ENCODE measurements at places on chromosomes 12 and 14. TPM values are rescaled to one million over a fixed set of nuclear protein-coding genes. Genes with fewer than 3 reads are reported as not detected.
A peak's percentile ranks its signal among the peaks of the same experiment; 100 is the strongest.

- DNase-seq: no peak
These were observed 59.3 kb upstream of the FKBP4 start for GRCh38 chr12:2735432-2735831.

- peak; percentile 84 for DNase-seq
These were observed 111.6 kb downstream of the TSPAN8 start for GRCh38 chr12:71046215-71046614.

GRCh38 chr12:121804417-121805111 is 755 bp downstream of the SETD1B start:
- DNase-seq: peak; percentile 38

DNA sequence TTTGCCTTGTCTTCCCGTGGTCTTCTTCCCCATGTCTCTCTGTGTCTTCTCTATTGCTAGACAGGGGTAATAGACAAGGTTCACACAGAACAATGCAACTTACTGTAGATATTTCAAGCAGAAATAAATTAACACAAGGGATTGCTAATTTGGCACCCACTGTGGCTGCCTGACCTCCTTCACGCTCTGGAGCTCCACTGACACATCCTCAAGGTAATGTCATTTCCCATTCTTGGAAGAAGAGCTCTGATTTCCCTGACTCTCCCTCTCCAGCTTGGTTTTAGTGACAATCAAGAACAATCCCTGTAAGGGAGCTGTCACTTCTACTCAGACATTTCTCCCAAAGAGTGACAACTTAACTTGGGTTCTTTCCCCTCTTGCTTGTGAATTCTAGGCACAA is 105.4 kb upstream of the NAP1L1 start:
- no peak for DNase-seq

DNA sequence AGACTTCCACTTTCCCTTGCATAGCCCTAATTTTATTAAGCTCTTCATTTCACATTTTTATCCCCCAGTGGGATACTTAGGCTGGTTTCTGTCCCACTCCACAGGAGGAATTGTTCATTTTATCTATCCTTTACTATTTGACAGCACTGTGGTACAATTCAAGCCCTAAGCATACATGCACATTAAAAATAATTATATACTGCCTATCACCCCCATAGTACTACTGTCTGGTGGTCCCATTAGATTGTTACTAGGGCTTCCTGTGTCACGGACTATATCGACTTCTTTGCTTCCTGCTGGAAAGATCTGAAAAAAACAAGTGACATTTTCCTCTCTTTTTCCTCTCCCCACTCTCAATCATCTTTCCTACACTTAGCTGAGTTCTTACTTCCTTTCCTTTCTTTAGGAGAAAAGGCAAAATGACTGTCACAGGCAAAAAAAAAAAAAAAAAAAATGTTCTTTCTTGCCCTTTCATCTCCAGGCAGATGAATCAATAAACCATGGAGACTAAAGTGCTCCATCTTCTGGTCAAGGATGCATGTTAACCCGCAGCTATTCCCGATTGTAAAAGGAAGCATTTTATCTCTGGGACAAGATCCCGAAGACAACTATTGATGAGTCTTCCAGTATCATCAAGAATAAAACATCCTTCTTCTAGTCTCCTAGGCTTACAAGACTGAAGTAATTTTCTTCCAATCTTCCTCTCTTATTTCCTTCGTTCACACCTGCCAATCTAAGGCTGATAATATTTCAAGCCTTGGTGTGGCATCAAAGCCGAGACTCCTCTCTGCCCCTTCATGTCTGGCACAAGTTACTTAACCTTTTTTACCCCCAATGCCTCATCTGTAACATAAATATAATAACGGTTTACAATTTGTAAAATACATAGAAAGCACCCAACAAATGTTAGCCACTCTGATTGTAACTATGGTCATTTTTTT is 94.4 kb upstream of the PLEKHG7 start:
- no peak for DNase-seq

DNA sequence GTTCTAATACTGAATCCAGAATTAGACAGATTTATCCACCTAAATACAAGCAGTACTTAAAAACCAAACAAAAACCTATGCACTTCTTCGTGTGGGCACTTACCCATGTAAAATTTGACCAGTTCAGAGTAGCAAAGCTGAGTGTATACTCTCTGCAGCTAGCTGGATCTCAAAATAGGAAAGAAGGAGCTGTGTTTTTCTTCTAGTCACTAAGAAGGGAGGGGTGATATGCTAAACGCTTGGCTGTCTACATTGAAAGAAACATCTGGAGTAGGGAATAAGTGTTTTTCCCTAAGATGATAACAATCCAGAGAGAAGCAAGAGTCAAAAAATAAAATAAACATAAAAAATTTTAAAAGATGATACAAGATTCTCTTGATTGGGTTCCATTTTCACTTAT is 20.0 kb downstream of the RBMS2 start:
- no peak for DNase-seq

Gene PRH1
- 5.8 TPM for polyA plus RNA-seq

Gene AQP2
- 0.05 TPM for polyA plus RNA-seq

Measured in muscle of back (tissue), 13 donors.